ENCODE measurements at places on chromosomes 1 and 21. TPM values are rescaled to one million over a fixed set of nuclear protein-coding genes. Genes with fewer than 3 reads are reported as not detected.

CD1B gene
- total RNA-seq = not detected

SZT2 gene
- total RNA-seq = 14.7 TPM

TBX19 gene
- total RNA-seq = 0.44 TPM

NT5C1A gene
- not detected for total RNA-seq

CFAP141 gene
- total RNA-seq = not detected

PLA2G2A gene
- 8.4 TPM for total RNA-seq

SLFNL1 gene
- 0.15 TPM for total RNA-seq

SPRR4 gene
- not detected for total RNA-seq

NBPF4 gene
- not detected for total RNA-seq

SEMA6C gene
- total RNA-seq = 2.8 TPM

RNF2 gene
- 13.7 TPM for total RNA-seq

LENEP gene
- not detected for total RNA-seq

ACTL8 gene
- not detected for total RNA-seq

FUCA1 gene
- 7.4 TPM for total RNA-seq

TRABD2B gene
- 0.69 TPM for total RNA-seq

ECM1 gene
- 38.7 TPM for total RNA-seq

HES5 gene
- total RNA-seq = not detected

HLX gene
- 16.7 TPM for total RNA-seq

GSTM1 gene
- not detected for total RNA-seq

SGIP1 gene
- 0.05 TPM for total RNA-seq

GJB3 gene
- not detected for total RNA-seq

RGL1 gene
- 18.8 TPM for total RNA-seq

FAM177B gene
- total RNA-seq = not detected

NHLH1 gene
- total RNA-seq = not detected

WNT2B gene
- total RNA-seq = 3.3 TPM

ZSWIM5 gene
- total RNA-seq = 0.39 TPM

NECTIN4 gene
- not detected for total RNA-seq

FCAMR gene
- total RNA-seq = not detected

IGFN1 gene
- not detected for total RNA-seq

FMOD gene
- 29.1 TPM for total RNA-seq

PAX7 gene
- total RNA-seq = not detected

MTARC1 gene
- total RNA-seq = 0.44 TPM

PTGFR gene
- total RNA-seq = 9.9 TPM

CRP gene
- not detected for total RNA-seq

NTMT2 gene
- total RNA-seq = not detected

LCE1F gene
- not detected for total RNA-seq

PLPP3 gene
- 178 TPM for total RNA-seq

TOR1AIP2 gene
- 59.9 TPM for total RNA-seq

LRRC39 gene
- total RNA-seq = 0.37 TPM

ADCY10 gene
- 0.06 TPM for total RNA-seq

SPRR3 gene
- not detected for total RNA-seq

SPRR2G gene
- not detected for total RNA-seq

JAM2 gene
- 1.4 TPM for total RNA-seq

LCE1D gene
- total RNA-seq = not detected

CELA2B gene
- not detected for total RNA-seq

GPR61 gene
- not detected for total RNA-seq

COL24A1 gene
- 1.3 TPM for total RNA-seq

TMEM52 gene
- not detected for total RNA-seq

IRF6 gene
- total RNA-seq = 0.39 TPM

KLHDC7A gene
- total RNA-seq = not detected

AK5 gene
- 17.6 TPM for total RNA-seq

Measured in cardiac ventricle fibroblast (primary cell).